ENCODE measurements at places on chromosomes 2 and 18.

DNA sequence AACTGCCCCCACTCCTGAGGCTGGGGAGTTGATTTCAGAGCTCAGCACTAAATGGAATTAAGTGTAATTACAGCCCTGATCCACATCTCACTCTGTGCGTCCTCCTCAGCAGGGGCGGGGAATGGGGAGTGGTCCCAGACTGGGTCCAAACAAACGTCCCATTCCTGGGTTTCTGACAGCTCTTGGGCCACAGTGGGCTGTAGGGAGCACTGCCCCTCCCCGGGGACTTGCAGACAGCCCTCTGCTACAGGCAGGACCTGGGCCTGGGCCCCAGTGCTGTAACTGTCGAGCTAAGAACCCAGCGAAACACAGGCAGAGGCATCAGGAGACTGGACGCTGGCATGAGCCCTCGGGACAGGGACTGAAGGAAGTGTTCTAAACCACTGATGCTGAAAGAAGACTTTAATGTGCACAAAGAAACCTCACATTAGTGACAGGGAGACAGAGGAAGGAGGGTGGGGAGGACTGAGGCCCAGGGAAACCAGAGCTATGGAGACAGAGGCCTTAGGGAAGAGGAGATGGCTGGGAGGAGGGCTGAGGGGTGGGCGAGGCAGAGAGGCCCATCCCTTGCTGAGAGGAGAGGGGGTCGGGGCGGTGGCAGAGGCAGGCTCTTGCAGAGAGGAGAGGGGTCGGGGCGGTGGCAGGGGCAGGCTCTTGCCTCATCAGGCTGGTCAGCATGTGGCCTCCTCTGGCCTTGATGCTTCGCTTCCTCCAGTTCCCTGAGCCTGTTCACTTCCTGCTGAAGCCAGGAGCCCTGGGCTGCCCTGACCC is 5.8 kb upstream of the SEMA4C start:
- no peak for DNase-seq

GRCh38 chr18:57869221-57869620 is 66.1 kb upstream of the ATP8B1 start:
- no peak for DNase-seq

GRCh38 chr2:81551040-81551634 is 1246.6 kb upstream of the LRRTM1 start:
- DNase-seq: no peak

GRCh38 chr2:238445409-238446190 is 18.9 kb downstream of the ASB1 start:
- no peak for DNase-seq

All from activated naive CD8-positive, alpha-beta T cell treated with anti-CD3 and anti-CD28 coated beads, Interleukin-2, amount 50 U/mL, for 16 hours (primary cell).